CD4-positive, CD25-positive, alpha-beta regulatory T cell (primary cell): ENCODE measurements at places on chromosomes 16 and 17.
A peak's percentile ranks its signal among the peaks of the same experiment; 100 is the strongest.

- DNase-seq, result peak; percentile 30
These were observed 19.3 kb upstream of the SLFN13 start for GRCh38 chr17:35467824-35468223.

- peak; percentile 88 for DNase-seq
These were observed 40.0 kb upstream of the CCR7 start for GRCh38 chr17:40605306-40605705.

DNA sequence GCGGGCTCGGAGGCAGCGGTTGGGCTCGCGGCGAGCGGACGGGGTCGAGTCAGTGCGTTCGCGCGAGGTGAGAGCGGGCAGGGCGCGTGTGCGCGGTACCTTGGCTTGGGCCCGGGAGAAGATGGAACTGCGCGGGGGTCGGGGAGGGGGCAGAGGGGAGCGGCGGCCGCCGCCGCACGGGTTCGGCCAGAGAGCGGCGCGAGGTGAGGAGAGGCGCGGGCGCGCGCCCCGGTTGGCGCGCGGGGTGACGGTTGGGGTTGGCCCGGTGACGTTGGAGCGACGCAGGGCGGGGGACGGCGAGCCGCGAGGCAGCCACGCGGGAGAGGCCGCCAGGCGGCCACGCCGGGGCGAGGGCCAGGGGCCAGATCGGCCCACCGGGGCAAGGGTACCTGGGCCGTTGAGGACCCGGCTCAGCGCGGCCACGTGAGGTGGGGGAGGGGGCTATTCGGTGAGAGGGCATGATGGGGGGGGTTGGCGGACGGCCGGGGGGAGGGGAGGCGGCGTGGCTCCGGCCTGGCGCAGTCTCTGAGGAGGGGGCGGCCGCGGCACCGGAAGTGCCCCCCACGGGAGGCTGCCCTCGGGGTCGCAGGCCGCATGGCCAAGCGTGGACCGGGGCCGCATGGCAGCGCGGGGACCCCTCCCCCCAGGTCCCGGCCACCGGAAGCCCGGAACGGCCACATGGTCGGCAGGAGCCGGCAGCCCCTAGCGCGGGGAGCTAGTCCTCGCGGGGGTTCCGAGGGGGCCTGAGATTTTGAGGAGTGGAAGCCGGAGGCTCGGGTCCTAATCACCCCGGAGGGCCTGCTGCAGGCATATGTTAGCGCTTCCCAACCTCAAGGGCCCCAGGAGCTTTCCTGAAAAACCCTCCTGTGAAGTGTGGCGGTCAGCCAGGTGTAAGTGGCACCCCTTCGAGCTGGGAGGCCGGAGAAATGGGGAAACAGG is 527 bp downstream of the EIF5A start:
- DNase-seq, result peak; percentile 61

DNA sequence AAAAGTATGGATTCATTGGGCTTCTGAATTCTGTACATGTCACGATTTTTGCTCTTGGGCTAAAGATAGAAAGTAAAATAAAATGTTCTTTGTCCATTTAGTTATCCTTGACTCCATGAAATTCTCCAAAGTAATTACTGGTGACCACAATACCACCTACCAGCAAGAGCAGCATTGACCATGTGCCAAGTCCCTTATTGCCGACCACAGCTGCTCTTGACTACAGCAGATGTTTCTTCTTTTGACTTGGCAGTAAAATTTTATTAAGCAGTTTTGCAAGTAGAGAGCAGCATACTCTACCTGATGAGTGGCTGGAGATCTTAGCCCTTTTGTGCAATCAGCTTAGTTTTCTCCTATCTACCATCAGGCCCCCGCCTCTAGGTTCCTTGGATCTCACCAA is 152.2 kb upstream of the TBX2 start:
- DNase-seq, result no peak

- DNase-seq, result no peak
These were observed at the start of gene PSMB10 for GRCh38 chr16:67936124-67936879. PSMB10 (minus strand) TSS chr16:67936850; CDS start chr16:67936749, 101 bp downstream.

GRCh38 chr17:64074704-64075426 is 54.4 kb upstream of the ICAM2 start:
- DNase-seq, result no peak
